Kidney tubule cell (primary cell): ENCODE measurements at places on chromosomes 6 and 20.
A peak's percentile ranks its signal among the peaks of the same experiment; 100 is the strongest.

DNA sequence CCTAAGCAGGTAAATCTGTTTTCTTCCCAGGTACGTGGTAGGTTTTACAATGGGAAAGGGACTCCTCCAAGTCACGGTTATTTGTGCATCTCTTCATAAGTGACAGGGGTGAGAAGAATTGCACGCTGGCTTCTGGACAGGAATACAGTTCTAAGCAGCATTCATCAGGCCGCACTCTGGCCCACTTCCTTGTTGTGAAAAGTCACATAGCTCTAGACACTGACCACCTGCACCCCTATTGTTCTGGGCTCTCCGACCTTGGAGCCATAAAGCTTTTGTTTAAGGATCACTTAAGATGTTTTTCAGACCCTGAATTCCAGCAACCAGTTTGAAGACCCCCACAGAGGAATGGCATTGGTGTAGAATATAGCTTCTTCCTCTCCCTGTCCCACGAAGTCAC is 31.4 kb downstream of the RAMACL start:
- DNase-seq: no peak

GRCh38 chr20:63787749-63788148 is 43.3 kb downstream of the ZBTB46 start:
- no peak for DNase-seq

GRCh38 chr20:3727401-3728021 is 5.0 kb upstream of the HSPA12B start:
- no peak for DNase-seq

GRCh38 chr6:14316651-14317386 is 199.2 kb downstream of the CD83 start:
- DNase-seq: no peak

DNA sequence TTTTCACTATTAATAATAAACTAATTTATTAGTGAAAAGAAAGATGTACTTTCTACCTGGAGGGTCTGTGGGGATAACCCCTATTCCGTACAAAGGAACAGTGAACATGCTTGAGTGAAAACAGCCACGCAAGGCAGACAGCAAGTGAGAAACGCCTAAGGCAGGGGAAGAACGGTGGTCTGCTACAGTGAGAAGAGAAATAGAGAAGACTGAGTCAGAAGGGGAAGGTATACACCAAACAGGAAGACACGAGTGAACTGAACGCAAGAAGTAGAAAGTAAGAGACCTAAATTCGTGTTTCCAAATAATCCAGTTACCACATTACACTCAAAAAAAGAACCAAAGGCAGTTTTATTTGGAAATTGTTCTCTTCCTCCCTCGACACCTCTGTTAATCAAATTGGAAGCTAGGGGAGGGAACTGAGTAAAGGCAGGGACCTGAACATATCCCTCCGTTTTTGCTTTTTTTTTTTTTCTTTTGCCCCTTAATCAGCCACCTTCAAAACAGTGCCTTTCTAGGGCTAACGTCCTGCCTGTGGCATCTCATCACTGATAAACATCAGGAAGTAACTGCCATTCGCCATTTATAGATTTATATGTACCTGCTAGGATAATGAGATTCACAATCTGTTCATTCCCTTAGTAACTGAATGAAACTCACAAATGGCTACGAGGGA is 48.9 kb downstream of the ATXN1 start:
- no peak for DNase-seq

DNA sequence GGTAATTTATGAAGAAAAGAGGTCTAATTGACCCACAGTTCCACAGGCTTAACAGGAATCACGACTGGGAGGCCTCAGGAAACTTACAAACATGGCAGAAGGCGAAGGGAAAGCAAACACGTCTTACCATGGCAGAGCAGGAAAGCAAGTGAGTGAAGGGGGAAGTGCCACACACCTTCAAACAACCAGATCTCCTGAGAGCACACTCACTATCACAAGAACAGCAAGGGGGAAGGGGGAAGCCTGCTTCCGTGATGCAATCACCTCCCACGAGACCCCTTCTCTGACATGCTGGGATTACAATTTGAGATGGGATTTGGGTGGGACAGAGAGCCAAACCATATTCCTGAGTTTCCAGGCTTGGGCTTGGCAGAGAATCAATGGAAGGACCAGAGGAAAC is 124.1 kb upstream of the RAB32 start:
- no peak for DNase-seq

GRCh38 chr20:11553603-11554002 is 364.1 kb upstream of the BTBD3 start:
- DNase-seq: peak; percentile 32

DNA sequence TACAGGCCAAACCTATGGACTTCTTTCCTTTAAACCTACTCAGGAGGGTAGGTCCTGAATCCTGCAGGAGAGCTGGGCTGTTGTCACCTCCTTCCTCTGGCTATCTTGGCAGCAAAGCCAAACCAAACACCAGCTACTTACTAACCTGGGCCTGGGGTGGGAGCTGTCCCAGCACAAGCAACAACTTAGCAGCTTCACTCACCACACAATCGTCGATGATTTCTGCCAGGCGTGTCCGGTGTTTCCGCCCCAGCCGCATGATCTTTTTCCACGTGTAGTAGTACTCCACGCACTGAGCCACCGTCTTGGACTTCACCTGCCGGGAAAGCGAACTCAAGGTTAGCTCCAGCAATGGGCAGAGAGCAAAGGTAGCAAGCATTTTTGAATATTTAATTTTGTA is 25.4 kb upstream of the MRPS10 start:
- no peak for DNase-seq

GRCh38 chr20:54195483-54196472 is 12.1 kb upstream of the PFDN4 start:
- DNase-seq: peak; percentile 37

DNA sequence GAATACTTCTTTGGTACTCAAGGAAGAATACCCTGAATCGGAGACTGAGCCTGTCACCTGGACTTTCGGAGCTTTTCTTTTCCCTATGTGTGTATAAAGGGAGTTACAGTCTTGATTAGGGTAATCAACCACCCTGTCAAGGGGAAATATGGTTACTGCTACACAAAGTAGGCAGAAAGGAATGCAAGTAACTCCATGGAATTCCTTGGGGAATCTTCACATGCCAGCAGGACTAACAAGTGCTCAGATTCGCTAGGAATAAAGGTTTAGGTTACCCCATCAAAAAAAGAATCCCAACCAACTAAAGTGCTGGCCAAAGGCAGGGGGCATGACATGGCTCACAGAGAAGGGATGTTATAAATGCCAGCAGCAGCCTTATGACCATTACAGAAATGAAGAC is 10.4 kb downstream of the KCNS1 start:
- DNase-seq: peak; percentile 30

GRCh38 chr20:20342066-20342465 is 25.8 kb upstream of the INSM1 start:
- DNase-seq: no peak

DNA sequence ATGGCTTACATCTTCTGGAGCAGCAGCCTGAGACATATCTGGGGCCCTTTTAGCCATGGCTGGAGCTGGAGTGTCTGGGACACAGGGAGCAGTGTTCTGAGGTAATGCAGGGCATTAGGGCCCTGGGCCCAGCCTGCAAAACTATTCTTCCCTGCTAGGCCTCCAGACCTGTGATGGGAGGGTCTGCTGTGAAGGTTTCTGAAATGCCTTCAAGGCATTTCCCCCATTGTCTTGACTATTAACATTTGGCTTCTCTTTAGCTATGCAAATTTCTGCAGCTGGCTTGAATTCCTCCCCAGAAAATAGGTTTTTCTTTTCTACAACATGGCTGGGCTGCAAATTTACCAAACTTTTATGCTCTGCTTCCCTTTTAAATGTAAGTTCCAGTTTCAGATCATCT is 61.5 kb downstream of the EDN1 start:
- no peak for DNase-seq

DNA sequence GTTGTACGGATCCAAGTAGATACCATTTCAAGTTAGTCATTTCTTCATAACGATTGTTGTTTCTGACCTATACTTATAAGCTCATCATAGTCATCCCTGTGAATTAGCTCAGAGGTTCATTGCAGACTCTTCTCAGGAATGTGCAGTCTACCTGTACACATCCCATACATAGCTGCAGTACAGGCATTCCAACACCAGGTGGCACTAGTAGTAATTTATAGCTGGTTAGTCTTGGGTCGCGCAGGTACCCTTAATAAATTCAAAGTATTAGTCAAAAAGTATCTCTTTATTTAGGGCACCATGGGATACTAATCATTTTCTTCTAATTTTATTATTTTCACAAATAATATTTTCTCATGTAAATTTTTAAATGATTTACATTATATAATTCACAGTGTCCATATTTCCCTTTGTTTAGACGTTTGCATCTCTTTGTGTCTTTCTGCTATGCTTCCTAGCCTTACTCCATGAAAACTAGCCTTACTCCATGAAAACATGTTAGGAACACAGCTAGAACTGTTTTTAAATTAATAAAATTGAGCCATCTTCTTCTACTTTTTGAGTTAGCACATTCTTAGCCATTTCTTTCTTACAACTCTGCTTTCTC is 128.6 kb upstream of the FAM83B start:
- DNase-seq: peak; percentile 73

- DNase-seq: peak; percentile 43
Observed at GRCh38 chr6:33886673-33887144, 82.9 kb upstream of the MLN start.

DNA sequence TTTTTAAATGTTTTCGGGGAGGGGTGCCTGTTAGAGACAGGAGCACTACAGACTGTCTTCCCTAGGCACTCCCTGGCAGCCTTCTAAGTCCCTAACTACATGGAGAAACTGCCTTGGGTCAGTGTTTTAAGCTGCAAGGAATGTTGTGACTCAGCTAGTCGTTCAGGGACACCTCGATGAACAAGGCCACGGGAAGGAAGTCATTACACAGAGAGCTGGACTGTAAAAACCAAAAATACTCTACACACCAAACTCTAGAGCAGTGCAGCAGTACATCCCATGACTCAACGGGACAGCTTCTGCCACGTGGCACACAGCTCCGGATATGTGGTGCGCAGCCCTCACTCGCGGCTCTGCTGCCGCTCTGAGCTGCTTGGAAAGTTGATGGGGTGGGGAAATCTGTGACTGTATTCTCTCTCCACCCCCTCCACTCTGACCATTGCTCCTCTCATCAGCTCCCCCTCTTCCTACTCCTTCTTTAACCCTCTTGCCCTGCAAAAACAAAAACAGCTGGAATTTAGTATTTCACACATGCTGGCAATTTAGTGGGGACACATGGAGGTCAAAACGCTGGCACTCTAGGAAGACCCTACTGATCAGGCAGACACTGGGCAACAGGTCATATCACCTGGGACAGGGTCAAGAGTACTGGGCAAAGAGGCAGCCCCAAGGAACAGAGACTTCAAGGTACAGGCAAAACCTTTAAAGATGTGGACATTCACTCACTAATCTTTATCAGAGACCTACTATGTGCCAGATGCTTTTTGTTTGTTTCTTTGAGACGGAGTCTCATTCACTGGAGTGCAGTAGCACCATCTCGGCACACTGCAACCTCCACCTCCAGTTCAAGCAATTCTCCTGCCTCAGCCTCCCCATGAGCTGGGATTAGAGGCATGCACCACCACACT is 10.9 kb upstream of the LPIN3 start:
- DNase-seq: peak; percentile 100

- DNase-seq: no peak
Observed at GRCh38 chr6:137868721-137869548, 1.9 kb downstream of the TNFAIP3 start.

GRCh38 chr20:4320291-4320690 is 304.9 kb upstream of the RNF24 start:
- peak; percentile 12 for DNase-seq

DNA sequence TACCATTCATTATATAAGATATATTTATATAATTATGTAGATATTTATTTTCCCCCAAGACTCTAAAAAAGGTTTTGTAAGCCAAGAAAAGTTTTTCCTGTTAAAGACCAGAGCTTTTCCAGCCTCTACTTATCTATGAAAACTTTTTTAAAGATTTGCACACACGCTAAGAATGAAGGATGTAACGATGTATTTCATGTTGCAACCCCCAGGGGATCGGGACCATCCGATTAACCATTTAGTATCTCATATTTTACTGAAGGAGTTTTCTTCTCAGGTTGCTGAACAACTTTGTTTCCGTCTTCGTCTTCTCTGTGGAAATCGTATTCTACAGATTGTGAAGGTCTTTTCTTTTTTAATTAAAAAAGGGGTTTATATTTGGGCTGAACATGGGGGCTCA is 70.0 kb upstream of the SASH1 start:
- DNase-seq: no peak

GRCh38 chr6:10465629-10466499 is 51.0 kb upstream of the TFAP2A start:
- DNase-seq: peak; percentile 55

DNA sequence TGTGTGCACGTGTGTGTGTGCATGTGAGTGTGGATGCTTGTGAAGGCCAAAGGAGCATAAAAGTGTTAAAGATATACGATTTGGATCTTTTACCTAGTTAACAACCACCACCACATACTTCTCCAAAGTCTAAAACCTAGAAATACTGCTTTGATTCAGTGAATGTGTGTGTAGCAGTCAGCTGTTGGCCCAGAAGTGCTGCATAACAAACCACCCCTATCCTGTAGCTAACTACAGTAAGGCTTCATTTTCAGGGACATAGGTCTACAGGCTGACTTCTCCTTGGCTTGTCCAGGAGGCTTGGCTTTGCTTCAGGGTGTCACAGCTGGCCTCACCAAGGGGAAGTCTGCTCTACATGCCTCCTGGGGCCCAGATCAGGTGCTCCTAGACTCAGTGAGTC is 2.4 kb upstream of the CST8 start:
- DNase-seq: no peak

DNA sequence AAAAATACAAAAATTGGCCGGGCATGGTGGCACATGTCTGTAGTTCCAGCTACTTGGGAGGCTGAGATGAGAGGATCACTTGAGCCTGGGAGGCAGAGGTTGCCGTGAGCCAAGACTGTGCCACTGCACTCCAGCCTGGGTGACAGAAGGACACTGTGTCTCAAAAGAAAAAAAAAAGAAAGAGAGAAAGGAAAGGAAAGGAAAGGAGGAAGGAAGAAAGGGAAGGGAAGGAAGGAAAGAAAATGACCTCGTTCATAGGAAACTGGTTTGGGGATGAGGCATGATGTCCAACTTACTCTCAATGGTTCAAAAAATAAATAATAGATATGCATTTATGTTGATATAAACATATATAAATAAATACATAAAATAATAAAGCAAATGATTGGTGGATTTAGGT is 6.8 kb upstream of the BFSP1 start:
- DNase-seq: no peak

DNA sequence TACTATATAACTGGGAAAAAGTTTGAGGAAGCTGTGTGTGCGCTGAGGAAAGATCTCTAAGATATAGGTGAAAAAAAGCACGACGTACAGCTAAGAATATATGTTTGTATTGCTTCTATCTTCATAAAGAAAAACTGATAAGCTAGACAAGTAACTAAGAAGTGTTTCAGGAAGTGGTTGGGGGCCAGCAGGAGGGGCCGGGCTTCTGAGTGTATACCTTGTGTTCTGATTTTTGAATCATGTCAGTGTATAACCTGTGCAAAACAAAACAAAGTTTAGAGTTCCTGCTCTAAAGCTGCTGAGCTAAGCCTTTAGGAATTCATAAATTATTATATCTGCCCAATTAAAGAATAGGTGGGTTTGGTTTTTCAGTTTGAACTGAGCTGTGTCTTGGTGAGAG is 7.9 kb upstream of the OSER1 start:
- no peak for DNase-seq

GRCh38 chr20:51199920-51200319 is 177.0 kb upstream of the KCNG1 start:
- no peak for DNase-seq

- DNase-seq: no peak
Observed at GRCh38 chr6:159163901-159164370, 5.3 kb upstream of the FNDC1 start.

- no peak for DNase-seq
Observed at GRCh38 chr6:144429753-144430152, 144.6 kb downstream of the UTRN start.
